ENCODE measurements at places on chromosomes 3 and 15.
A peak's percentile ranks its signal among the peaks of the same experiment; 100 is the strongest.

DNA sequence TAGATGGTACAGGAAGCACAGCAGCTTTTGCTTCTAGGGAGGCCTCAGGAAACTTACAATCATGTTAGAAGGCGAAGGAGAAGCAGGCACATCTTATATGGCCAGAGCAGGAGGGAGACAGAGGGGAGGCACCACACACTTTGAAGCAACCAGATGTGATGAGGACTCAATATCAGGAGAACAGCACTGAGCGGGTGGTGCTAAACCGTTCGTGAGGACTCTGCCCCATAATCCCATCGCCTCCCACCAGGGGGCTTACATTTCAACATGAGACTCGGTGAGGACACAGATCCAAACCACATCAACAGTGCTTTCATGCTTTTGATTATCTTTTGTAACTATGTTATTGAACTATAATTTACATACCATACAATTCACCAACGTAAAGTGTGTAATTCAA lies 7.6 kb upstream of the TMEM44 start:
- no peak for DNase-seq

DNA sequence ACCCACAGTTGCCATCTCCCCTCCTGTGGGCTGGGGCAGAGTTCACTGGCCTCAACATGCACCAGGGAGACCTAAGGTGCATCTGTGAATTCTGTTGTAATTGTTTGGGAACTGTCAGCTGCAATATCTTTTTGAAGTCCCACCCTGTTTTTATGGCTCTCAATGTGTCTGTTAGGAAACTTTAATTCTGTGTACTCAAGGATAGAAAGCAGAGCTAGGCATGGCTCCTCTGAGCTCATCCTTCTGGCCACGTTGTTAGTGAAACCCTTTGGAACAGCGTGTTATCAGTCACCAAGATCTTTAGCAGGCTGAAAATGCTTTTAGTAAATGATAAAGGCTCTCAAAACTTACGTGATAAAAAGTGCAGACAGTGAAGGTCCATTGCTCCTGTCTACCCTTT lies 33.6 kb upstream of the MTMR10 start:
- DNase-seq: no peak

DNA sequence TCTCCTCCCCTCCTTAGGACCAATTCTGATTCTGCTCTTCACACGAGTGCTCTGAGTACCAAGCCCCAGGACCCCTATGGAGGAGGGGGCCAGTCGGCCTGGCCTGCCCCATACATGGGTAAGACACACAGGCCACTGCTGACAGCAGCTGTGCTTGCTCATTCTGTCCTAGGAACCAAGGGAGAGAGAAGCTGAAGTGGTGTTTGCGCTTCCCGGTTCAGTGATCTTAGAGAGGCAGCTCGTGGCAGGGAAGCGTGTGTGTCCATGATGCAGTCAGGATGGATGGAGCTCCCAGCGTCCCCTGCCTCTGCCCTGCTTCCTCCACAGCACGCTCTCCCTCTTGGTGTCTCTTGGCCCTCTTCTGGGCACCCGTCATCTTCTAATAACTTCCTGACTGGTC lies 77.6 kb downstream of the CRTC3 start:
- no peak for DNase-seq

DNA sequence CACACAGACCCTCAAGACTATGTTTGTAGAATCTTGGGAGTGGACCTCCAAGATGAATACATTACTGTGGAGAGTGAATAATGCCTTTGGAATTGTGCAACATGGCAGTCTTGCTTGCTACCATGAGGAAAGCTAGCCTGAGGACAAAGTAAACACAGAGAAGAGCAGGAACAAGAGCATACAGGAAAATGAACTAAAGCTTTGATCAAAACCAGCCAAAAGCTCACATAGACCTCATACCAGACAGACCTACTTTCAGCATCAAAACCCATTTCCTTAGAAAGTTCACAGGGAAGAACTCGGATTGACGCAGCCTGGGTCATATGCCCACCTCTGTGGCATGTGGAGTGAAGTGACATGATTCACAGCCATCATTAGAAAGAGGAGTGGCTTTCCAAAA lies 3.3 kb upstream of the RAB8B start:
- DNase-seq: no peak

DNA sequence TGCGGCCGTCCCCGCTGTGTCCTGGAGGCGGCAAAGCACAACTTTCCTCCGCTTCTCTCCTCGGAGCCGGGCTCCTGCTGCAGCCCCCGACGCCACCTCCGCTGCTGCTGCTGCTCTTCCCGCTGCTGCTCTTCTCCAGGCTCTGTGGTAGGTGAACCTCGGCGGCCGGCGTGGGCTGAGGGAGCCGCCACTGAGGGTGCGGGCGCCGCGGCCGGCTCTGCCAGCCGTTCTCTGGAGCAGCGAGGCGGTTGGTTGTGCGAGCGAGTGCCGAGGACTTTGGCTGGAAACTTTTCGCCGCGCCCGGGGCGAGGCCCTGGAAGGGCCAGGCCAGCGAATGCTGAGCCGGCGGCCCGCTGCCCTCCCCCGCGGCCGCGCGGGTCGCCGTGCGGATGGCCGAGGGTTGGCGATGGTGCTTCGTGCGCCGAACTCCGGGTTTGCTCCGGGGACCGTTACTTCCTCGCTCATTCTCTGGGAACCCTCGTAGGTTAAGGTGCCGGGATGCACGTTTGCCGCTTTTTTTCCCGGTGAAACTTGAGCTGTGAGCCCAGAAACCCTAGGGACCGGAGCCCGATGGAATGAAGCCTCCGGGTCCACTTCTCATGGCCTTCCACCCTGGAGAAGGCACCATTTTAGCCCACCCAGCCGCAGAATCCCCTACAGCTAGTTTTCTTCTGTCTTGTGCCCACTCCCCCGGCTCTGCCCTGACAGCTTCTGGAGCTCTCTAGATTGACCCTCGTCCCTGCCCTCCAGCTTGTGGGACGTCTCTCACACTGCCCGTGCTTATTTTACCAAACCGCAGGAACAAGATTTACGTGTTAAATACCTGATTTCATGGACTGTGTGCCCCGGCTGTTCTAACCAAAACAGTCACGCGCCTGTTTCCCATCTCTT lies 660 bp downstream of the NECTIN3 start:
- DNase-seq: peak; percentile 17

DNA sequence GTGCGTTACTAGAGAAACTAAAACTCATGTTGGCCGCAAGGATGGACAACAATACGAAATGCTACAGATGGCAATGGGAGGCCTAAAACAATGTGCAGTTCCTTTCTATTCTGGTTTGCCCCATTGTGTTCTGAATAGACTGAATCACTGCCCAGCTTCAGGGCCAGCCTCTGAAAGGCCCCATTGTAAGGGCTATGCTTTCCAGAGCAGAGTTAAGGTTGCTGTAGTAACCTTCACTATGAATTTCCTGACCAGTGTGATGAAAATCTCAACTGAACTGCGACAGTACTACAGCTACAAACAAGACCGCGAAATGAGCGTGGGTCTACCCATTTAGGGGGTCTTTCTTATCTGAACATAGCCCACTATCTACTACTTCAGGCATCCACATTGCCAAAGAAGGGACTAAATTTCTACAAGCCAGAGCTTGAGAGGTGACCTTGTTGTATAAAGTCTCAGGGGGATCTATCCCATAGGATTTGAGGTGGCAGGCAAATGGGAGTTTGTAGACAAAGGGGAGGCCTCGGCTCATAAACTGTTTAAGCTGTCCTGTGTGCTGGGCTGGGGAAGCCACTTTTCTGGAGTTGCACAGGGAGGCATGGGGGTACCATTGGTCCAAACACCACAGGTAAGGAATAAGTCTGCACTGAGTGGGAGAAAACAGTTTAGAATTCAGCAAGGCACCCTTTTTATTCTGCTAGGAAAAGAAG lies 80.1 kb downstream of the MYO1E start:
- no peak for DNase-seq

DNA sequence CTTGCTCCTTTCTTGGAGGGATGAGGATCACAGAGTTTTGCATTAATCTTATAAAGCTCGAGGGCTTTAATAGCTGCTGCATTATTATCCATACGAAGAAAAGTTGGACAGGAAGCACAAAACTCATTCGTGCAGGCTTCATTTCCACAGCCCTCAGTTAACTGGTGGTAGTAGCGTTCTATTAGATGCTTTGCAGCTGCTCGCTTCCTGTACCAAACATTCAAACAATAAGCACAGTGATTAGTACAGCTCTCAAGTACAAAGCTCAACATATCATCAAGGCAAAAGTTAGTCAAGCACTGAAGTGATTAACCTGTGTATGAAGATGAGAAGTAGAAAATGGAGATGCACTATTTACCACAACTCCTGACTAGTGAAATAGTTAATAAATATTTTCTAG lies 63.3 kb downstream of the UBE3A start:
- DNase-seq: no peak

GRCh38 chr3:58001979-58002378 lies 6.2 kb upstream of the FLNB start:
- no peak for DNase-seq

- DNase-seq: peak; percentile 6
These were observed 72.4 kb downstream of the CHDH start for GRCh38 chr3:53773611-53774368.

DNA sequence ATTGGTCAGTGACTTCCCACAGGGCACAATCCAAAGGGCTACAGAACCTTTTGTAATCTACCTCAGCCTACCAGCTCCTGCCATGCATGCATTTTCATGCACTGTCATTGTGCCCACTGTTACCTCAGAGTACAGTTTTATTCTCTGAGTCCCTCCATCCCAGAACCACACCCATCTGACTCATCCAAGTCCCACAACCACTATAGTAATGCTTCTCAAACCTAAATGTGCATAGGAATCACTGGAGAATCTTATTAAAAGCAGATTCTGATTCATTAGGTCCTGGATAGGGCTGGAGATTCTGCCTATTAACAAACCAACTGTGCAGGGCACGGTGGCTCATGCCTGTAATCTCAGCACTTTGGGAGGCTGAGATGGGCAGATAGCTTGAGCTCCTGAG lies 3.7 kb upstream of the B3GALNT1 start:
- peak; percentile 16 for DNase-seq

DNA sequence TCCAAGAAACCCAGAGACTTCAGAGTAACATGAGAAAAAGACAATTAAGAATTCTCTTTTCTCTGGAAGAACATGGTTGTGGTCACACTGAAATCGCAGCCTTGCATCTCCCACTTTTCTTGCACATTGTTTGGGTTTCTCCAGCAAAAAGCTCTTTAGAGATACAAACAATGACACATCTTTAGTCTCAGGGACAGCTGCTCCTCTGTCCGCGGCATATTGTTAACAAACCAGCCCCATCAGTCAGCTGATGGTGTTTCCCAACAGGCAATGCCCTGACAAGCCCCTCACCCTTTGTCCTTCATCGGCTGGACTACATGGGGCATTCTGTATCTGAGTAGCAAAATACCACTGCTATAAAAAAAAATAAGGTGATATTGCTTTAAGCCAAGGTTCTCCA lies 53.4 kb downstream of the UMPS start:
- DNase-seq: no peak

- DNase-seq: no peak
These were observed 69.8 kb downstream of the ISG20 start for GRCh38 chr15:88708655-88709054.

DNA sequence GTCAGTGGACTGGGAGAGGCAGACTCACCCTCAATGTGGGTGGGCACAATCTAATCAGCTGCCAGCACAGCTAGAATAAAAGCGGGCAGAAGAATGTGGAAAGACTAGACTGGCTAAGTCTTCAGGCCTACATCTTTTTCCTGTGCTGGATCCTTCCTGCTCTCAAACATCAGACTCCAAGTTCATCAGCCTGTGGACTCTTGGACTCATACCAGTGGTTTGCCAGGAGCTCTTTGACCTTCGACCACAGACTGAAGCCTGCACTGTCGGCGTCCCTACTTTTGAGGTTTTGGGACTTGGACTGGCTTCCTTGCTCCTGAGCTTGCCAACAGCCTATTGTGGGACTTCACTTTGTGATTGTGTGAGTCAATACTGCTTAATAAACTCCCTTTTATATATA lies 68.0 kb downstream of the CNTN3 start:
- no peak for DNase-seq

DNA sequence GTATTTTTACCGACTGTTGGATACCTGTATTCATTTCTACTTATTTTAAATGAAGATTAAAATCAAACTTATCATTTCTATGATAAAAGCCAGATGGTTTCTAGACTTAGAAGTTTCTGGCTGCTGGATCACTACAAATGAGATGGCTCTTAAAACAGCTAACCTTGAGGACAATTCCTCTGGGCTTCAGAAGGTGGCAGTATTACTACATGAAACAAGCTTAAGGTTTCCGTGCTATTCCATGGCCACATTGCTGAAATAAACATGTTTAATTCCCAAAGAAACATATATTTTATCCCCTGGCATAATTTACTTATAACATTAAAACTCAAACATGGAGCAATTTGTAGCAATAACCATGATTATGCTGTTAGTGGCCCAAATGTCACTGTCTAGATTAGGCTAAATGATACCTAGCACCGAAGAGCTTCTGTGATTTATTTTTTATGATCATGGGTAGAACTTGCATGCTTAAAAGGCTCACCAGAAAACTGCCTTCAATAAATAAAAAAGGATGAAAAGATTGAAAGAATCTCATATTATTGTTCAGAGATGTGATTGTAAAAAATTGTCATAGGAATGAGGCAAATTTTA lies 204.0 kb upstream of the NANOGP8 start:
- peak; percentile 38 for DNase-seq

- DNase-seq: no peak
These were observed 23.2 kb downstream of the CD86 start for GRCh38 chr3:122078235-122078935.

GRCh38 chr3:134446800-134447199 lies 39.0 kb downstream of the ANAPC13 start:
- DNase-seq: peak; percentile 65

GRCh38 chr3:114892880-114893279 lies 254.2 kb downstream of the ZBTB20 start:
- DNase-seq: no peak

All from suppressor macrophage treated with lipopolysaccharide for 4 hours (primary cell).